ENCODE measurements at places on chromosomes 3 and 15.

DNA sequence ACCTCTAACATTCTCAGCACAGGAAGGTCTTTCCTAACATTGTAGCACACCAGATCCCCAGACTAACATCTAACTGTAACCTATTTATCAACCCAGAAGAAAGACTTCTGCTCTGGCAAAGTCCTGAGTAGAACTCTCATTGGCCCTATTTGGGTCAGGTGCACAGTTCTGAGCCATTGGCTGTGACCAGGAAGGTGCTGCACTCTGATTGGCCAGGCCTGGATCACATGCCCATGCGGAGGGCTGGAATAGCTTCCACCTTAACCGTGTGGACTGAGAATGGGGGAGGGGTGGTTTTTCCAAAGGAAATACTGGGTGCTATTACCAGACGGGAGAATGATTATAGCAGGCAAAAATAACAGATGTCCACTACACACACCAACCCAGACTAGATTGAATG, 11.5 kb downstream of the FEZF2 start:
- no peak for DNase-seq

DNA sequence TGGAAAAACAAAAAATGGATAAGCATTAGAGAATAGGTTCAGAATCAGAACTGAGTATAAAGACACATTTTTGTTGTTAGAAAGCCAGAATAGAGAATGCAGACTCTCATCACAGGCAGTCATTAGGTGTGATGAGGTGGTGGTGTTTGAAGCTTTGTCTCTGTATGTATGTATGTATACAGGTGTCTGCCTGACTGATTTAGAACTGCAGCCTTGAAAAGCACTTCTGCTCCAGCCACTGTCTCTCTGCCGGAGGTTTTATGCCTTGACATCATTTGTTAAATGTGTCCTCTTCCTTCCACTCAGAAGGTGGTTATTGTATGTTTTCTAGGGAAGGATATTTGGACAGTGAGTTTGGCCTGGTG, 80.7 kb upstream of the ZBED2 start:
- DNase-seq, result no peak

GRCh38 chr15:39785139-39785538, 2.5 kb upstream of the FSIP1 start:
- no peak for DNase-seq

GRCh38 chr15:75661100-75661755, 13.5 kb downstream of the SNX33 start:
- DNase-seq, result no peak

- DNase-seq, result no peak
These were observed 70.2 kb upstream of the MITF start for GRCh38 chr3:69669070-69669469.

- no peak for DNase-seq
These were observed 52.7 kb downstream of the ROPN1B start for GRCh38 chr3:126021702-126022101.

- DNase-seq, result no peak
These were observed 37.6 kb downstream of the TMCC1 start for GRCh38 chr3:129855832-129856419.

DNA sequence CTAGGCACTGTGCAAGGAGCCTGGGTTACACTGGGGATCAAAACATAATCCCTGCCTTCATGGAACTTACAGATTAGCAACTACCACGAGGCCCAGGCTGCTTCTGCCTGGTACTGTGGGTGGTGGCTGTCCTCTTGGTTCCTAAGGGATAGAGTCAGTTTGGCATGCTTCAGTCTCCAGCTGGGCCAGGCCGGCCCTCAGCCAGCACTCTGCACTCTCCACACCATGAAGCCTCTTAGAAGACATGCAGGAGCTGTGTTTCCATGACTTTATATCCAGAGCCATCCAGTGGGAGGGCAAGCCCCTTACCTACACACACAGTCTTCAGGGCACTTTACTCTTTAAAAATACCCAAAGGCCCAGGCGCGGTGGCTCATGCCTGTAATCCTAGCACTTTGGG, 54.4 kb downstream of the ATP1B3 start:
- DNase-seq, result no peak

GRCh38 chr15:76299786-76300185, 11.5 kb downstream of the ETFA start:
- DNase-seq, result no peak

- no peak for DNase-seq
These were observed at the start of gene PDZRN3 for GRCh38 chr3:73624821-73625665. PDZRN3 (minus strand) TSS chr3:73624941.

DNA sequence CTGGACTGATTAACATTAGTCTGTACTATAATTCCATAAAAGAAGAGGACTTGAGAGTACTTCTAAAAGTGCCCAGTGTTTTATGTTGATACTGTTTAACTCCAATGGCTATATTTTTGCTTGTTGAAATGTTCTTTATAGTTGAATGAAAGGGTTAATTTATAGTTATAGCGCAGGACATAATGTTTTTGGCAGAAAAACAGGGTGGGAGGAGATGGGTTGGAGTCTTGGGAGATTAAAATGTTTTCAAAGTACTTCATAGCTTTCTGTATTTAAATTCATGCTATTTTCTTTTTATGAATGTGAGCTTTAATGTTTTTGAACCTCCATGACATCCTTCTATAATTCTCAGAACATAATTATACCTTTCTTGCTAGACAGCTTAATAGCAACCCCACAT, 108.2 kb downstream of the CNTN3 start:
- DNase-seq, result no peak

DNA sequence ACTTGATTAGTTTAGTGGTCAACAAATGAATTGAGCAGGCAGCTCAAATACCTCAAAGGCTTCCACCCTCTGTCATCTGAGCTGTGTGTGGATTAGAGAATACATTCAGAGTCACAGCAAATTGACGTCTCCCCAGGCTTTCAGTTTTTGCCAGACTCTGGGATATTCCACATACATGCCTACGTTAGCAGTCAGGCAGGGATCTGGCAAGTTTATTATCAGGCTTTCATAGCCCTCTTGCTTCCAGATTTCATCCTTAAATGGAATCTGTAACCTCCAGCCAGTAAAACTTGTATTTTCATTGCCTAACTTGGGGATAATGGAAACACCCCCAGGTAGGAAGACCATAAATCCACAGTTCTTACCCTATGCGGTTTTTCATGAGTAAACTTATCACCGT, 115.9 kb downstream of the RASA2 start:
- no peak for DNase-seq

- DNase-seq, result no peak
These were observed 1.1 kb downstream of the FAM107A start for GRCh38 chr3:58575971-58576652.

DNA sequence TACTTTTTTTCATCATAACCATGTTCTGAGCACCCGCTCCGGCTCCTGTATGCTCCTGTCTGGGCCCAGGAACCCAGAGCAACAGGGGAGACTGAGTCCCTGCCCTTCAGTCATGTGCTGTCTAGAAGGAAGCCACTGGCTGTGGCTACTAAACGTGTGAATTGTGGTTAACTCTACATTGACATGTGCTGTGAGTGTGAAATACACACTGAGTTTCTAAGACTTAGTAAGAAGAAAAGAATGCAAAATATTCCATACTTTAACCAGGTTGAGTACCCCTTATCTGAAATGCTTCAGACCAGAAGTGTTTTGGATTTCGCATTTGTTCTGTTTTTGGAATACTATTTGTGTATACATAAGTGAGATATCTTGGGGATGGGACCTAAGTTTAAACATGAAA, 42.8 kb upstream of the CGNL1 start:
- DNase-seq, result no peak

DNA sequence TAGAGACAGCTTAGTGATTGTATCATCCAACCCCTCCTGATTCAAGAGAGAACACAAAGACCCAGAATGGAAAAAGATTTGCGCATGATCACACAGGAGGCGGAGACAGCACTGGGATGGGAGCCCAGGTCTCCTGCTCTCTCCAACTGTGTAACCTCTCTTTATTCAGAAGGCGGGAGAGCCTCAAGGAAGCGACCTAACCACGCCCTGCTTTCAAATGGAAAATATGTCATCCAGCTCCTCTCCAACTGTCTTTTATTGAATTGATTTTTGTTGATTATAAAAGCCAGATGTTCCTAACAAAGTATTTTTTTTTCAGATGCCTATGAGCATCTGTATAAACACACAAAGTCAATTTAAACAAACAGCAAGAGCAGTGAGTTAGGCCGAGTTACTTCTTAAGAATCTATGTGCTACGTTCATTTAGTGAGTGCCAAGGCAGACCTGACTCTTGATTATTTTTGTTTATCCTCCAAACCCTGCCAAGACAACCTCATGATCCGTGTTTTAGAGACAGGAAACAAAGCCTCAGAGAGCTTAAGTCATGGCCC, 74.5 kb downstream of the BFSP2 start:
- no peak for DNase-seq

GRCh38 chr15:98402486-98402885, 245.9 kb upstream of the IGF1R start:
- no peak for DNase-seq

GRCh38 chr15:41820791-41821423, 7.0 kb upstream of the JMJD7 start:
- no peak for DNase-seq

DNA sequence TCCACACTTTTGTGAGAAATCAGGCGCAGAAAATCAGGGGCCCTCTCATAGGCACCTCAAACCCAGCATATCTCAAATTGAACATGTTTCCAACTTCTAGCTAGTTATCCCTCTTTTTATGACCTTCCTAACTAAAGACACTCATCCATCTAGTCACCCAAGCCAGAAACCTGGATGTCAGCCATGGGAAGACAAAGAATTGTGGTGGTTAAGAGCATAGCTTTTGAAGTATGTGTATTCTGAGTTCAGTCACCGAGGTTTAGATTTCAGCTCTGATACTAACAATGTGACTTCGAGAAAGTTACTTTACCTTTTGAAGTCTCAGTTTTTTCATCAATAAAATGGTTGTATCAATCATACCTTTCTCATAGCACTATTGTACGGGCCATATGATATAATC, 495.5 kb downstream of the NLGN1 start:
- DNase-seq, result no peak

Data from stimulated activated CD8-positive, alpha-beta memory T cell treated with anti-CD3 and anti-CD28 coated beads, Interleukin-4, amount 100 ng/mL, for 1 hour (primary cell).